ENCODE measurements at places on chromosomes 7 and 10. TPM values are rescaled to one million over a fixed set of nuclear protein-coding genes. Genes with fewer than 3 reads are reported as not detected.

STAMBPL1 gene
- total RNA-seq, result 45.8 TPM

SLC18A3 gene
- total RNA-seq, result not detected

DNA2 gene
- 9.6 TPM for total RNA-seq

PRLHR gene
- not detected for total RNA-seq
